ENCODE measurements at places on chromosomes 1 and 21. TPM values are rescaled to one million over a fixed set of nuclear protein-coding genes. Genes with fewer than 3 reads are reported as not detected.

DNA sequence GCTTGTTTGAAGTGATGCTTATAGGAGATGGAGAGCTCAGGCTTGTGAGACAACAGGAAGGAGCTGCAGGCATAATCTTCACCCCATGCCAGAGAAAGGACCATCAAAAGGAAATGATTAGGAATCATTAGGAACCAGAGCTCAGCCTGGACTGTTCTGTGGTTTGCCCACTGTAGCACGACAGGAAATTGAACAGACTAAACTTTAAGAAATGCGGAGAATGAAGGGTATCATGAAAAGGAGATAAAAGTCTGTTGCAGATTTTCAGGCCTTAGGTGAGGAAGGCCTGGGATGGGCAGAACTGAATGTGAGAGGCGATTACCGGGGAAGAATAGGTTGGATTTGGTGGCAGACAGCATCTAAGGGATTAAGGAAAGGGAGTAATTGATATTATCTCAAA is 292.0 kb upstream of the PLXNA2 start:
- no peak for DNase-seq

GRCh38 chr1:26570287-26570686 is 40.7 kb downstream of the RPS6KA1 start:
- no peak for DNase-seq

- no peak for DNase-seq
Measured at GRCh38 chr21:20943561-20943997, 54.6 kb upstream of the NCAM2 start.

DNA sequence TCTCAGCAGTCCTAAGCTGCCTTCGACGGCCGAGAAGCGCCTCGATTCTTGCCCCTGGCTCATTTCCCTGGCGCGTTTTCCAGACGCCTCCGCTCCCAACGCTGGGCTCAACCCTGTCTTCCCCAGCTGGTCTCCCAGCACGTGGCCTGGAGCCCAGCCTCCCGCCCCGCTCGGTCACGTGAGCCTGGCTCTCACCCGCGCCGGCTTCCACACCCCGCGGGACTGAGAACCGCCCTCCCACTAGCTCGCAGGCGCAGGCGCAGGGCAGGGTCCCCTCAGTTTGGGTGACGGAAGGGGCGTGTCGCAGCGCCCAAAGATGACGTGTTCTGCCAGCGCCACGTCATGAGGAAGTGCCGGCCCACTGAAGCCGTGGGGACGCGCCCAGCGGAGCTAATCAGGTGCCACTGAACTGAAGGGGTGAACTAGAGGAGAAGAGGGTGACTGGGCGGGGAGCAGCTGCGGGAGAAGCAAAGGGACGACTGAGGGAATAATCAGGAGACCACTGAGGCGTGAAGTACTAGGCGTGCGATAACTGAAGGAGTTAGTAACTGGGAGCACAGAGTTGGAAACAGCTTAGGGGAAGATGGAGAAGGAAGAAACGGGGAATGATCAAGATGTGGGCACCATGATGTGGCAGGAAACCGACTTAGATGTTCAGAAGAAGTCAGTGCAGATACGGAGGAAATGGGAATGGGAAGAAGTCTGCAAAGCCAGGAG is at the start of gene DHDDS:
DHDDS (plus strand) TSS at position 343 of the 717 bp plus-strand sequence. CDS start 625 bp downstream, outside the sequence.
- DNase-seq, result peak; percentile 91

DNA sequence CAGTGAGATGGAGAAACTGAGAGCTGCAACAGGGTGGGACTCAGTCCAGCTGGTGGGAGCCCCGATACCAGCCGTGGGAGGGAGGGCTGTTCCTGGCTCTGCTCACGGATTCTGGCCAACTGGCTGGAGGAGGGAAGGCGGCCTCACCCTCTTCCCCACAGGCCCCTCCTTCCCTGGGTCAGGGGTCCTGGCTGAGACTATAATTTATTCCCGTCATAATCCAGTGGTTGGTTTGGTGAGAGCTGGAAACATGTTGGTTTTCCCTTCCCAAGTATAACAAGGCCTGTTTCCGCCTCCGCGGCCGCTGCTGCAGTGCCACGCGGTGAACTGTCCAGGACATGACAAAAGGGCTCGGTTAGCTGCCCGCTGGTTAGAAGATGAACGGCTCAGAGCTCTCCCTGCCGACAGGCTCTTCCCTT is 10.0 kb downstream of the PTPRF start:
- DNase-seq, result no peak

- DNase-seq, result no peak
Measured at GRCh38 chr1:11429226-11429625, 49.7 kb upstream of the DISP3 start.

GRCh38 chr21:14977814-14978213 is 87.0 kb downstream of the NRIP1 start:
- DNase-seq, result no peak

- peak; percentile 52 for DNase-seq
Measured at GRCh38 chr1:107525961-107526360, 385.1 kb downstream of the NTNG1 start.

GRCh38 chr1:82466891-82467290 is 666.2 kb downstream of the ADGRL2 start:
- DNase-seq, result no peak

- DNase-seq, result no peak
Measured at GRCh38 chr1:116382857-116383483, 9.9 kb downstream of the ATP1A1 start.

DNA sequence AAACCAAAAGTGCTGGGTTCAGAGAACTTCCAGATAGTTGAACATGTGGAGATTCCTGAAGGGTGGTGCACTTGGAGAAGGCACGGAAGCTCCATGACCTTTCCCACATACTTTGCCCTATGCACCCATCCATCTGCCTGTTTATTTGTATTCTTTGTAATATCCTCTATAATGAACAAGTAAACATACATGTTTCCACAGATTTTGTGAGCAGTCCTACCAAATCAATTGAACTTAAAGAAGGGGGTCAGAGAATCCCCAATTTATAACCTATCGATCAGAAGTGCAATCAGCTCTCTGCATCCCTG is 121.4 kb downstream of the ADSS2 start:
- DNase-seq, result no peak

GRCh38 chr1:57319165-57319564 is 104.7 kb downstream of the DAB1 start:
- no peak for DNase-seq

DNA sequence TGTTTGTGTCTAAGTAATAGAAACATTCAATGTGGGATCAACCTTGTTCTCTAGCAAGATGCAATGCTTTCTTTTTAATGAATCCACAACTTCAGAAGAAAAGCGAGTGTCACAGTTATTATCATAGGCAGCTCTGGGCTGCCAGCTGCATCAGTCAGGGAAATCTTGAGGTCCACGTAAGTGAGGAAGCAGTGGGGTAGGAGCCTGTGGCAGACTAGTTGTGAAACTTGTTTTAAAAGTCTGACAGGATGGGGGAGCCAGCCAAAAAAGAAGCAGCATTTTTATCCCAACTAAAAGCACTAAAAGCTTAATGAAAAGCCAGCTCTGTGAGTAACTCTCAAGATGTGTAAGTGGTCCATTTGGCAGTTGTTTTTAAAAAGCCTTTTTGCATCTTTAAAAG is 113.1 kb downstream of the ZNF326 start:
- DNase-seq, result no peak

- DNase-seq, result no peak
Measured at GRCh38 chr21:36990508-36991205, 15.8 kb upstream of the RIPPLY3 start.

DNA sequence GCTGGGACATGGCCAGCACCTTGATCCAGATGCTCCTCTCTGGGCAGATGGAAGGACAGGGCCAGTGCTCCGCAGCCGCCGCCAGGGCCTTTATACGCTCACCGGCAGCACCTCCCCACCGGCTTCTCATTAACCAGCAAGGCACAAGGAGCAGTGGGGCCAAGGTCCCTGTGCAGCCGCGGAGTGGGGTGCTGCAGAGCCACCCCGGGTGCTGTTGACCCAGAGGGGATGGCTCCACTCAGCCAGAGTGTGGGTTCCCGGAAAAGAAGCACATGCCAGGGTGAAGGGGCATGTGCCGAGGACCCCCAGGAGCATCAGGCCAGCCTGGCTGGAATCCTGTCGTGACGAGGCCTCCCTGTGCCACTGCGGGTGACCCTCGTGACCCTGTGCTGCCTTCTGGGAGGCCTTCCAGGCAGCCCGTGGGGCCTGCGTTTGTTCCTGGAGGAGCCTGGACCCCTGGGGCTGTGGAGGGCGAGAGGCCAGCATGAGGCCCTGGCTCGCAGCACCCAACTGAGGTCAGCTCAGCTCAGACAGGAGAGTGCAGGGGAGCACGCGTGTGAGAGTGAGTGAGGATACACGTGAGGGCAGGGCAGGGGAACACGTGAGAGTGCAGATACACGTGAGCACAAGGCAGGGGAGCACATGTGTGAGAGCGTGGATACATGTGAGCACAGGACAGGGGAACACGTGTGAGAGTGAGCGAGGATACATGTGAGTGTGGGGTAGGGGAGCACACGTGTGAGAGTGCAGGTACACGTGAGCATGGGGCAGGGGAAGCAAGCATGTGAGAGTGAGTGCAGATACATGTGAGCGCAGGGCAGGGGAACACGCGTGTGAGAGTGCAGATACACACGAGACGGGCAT is at the start of gene FTCD:
FTCD (minus strand) TSS at position 66 of the 864 bp plus-strand sequence; CDS start at position 10, 56 bp downstream.
- peak; percentile 72 for DNase-seq

DNA sequence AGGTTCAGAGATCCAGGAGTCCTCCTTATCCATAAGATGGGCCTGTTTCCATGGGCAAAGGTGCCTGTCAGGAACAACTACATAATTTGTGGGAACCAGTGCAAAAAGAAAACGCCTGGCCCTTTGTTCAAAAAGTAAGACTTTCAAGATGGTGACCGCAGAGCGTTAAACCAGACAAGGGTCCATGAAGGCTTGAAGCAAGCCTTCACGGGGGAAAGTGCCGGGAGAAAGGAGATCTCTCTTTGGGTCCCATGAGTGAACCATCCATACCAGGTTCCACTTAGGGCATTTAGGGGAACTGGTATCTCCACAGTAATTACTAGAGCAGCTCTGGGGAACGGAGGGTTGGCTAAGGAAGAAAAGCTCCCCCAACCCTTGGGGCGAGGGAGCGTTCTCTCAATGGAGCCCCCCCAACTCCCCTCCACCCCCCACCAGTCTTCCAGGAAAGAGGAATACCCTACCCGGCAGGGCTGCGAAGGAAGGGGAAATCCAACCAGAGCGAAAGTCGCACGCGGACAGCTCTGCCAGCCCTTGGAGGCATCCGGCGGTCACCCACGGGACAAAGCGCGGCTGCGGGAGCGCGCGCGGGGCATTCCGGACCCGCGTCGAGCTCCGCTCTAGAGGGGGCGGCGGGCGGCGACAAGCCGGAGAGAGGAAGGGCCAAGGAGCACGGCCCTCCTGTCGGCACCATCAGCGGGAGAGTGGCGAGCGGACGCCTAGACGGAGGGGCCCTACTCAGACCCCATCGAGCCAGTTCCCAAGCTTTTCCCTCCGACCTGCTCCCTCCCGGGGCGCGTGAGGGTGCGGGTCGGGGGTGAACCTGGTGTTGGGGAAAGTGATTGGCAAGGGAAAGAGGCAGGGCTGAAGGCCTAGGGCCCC is 687 bp upstream of the RASSF5 start:
- no peak for DNase-seq

DNA sequence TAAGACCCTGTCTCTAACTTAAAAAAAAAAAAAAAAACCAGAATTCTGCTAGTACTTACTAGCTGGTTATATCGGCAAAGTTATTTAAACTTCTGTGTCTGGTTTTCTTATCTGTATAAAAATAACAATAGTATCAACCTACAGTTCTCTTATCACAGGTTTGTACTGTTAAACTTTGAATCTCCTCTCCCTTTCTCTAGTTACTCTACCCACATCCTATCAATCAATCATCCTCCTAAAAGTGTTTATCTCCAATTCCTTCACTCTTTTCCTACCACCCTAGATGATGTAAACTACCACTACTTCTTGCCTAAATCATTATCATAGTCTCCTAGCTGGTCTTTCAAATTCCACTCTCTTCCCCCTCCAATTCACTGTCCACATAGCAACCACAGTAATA is 27.6 kb downstream of the USP33 start:
- DNase-seq, result no peak

- no peak for DNase-seq
Measured at GRCh38 chr1:47160716-47161115, 23.5 kb downstream of the CYP4A22 start.

DNA sequence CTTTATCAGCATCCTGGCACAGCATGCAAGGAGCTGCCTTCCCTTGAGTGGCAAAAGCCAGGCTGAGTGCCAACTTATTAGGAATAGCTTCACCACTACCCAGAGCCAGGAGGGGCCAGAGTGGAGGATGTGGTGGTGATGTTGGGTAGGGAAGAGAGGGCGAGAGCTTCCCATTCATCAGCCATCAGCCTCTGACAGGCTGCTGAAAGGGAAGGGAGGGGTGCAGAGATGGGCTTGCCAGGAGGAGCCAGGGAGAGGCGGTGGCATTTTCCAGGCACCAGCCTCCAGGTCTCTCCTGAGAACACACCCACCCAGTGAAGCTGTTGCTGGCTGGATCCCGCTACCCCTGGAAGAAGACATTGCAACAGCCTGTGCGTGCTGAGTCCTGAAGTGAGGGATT is 168.5 kb downstream of the ACTL8 start:
- no peak for DNase-seq

GRCh38 chr21:34133392-34133791 is 60.0 kb downstream of the MRPS6 start:
- no peak for DNase-seq

GRCh38 chr1:3922851-3923250 is 22.8 kb upstream of the C1orf174 start:
- DNase-seq, result no peak

DNA sequence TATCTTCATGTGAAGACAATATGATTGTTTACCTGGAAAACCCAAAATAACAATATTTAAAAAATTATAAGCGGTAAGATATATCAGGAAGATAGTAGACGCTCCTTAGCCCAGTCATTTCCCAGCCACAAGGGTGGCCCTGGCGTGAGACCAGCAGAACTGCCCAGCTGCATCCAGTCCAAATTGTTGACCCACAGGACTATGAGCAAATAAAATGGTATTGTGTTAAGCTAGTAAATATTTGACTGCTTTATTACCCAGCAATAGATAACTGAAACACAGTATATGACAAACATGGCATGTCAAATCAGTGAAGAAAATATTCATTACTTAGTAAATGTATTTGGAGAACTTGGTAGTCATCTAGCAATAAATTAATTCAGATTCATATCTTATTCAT is 294.3 kb upstream of the SPAG17 start:
- no peak for DNase-seq

DNA sequence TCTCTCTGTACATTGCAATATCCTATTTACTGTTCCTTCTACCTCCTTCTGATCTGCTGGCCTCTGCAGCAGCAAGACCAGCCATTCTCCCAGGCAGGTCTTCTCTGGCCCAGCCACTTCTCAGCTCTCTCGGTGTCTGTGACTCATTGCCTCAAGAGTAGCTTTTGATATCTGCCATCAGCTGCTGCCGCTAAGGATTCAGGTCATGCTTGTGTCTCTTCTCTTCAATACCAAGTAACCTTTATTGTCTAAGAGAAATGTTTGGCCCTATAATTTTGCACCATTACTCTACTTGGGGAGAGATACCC is 101.8 kb downstream of the TMEM53 start:
- no peak for DNase-seq

GATAD2B gene
- 5.3 TPM for total RNA-seq

KCNJ10 gene
- 4.4 TPM for total RNA-seq

ALG14 gene
- 6.1 TPM for total RNA-seq

PTPN14 gene
- 4.7 TPM for total RNA-seq

BARHL2 gene
- not detected for total RNA-seq

OR2W3 gene
- not detected for total RNA-seq

NUDC gene
- total RNA-seq, result 126 TPM

SRM gene
- 30.3 TPM for total RNA-seq

WNT3A gene
- total RNA-seq, result not detected

YY1AP1 gene
- 28.5 TPM for total RNA-seq

TIAM1 gene
- 0.24 TPM for total RNA-seq

TRIM17 gene
- total RNA-seq, result 0.64 TPM

SLFNL1 gene
- not detected for total RNA-seq

SLC27A3 gene
- 1.3 TPM for total RNA-seq

RAP1GAP gene
- total RNA-seq, result 11.9 TPM

Data from HepG2 (cell line).